ENCODE measurements at places on chromosomes 6 and 20.

GRCh38 chr20:14956026-14956425 lies 618.6 kb upstream of the FLRT3 start:
- DNase-seq: no peak

DNA sequence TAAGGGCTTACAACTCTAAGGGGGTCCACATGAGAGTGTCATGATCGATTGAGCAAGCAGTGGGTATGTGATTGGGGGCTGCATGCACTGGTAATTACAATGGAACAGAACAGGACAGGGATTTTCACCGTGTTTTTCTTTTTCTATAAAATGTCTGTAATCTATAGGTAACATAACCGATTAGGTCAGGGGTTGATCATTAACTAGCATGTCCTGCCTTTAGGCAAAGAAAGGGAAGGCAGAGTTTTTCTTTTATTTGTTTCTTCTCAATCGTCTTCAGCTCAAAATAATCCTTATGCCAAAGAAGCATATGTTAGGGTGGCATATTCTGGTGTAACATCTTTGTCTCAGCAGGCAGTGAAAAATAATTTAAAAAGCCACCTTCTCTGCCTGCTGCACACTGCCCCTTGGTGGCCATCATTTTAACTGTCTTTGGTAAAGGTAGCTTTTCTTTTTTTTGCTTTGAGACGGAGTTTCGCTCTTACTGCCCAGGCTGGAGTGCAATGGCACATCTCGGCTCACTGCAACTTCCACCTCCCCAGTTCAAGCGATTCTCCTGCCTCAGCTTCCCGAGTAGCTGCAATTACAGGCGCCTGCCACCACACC lies 9.7 kb upstream of the CEP43 start:
- no peak for DNase-seq

GRCh38 chr20:32435449-32436107 lies 77.4 kb downstream of the ASXL1 start:
- DNase-seq: no peak

DNA sequence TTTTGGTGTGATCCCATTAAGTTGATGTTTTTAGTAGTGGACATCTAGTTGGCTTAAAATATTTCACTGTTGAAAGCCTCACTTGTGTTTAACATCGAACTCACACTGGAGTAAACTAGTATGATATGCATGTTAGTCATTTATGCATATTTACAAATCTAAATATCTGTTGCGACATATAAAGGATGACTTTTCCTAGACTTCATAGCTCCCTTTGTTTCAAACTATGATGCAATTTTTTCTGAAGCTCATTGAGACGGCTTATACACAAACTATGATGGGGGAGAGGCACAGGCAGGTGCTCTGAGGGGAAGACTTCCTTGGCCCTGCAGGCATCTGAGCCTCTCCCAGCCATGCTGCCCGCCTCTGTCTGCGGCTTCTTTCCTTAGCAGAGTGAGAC lies 11.8 kb upstream of the FOXC1 start:
- DNase-seq: no peak

DNA sequence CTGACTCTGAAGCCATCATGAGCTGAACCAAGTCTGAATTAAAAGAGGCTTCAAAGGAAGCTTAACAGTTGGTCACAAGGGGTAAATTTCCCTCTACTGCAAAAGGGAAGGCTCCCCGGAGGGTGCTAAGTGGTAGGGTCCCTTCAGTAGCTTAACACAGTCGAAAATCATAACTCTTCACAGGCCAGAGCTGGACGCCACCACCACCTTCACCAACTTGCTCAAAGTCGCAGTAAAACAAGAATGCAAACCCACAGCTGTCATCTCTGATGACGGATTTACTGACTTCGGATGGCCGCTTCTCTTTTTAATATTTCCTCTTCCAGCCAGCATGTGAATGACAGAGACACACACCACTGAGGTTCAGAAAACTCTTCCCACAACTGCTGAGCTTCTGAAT lies 144.7 kb upstream of the FBXL4 start:
- no peak for DNase-seq

GRCh38 chr6:87837444-87837843 lies 135.4 kb upstream of the AKIRIN2 start:
- no peak for DNase-seq

GRCh38 chr6:81751388-81752083 lies 945 bp downstream of the TENT5A start:
- DNase-seq: peak; percentile 54

DNA sequence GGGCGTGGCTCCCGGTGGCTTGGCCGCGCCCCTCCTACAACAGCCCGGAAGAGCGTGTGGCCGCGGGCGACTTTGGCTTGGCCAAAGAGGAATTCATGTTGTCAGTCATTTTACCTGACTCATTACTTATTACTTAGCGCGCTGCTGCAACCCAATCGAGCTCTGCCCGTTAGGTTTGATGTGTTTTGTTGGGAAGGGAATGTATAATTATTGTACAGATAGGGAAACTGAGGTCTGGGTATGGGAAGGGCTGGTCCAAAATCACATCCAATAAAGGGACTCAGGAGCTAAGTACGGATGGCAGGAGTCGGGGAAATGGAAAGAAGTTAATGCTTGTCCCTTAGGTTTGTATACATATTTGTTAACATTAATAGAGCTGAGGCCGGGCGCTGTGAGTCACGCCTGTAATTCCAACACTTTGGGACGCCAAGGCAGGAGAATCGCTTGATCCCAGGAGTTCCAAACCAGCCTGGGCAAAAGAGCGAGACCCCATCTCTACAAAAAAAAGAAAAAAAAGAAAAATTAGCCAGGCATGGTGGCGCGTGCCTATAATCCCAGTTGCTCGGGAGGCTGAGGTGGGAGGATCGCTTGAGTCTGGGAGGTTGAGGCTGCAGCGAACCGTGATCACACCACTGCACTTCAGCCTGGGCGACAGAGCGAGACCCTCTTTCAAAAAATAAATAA lies 639 bp upstream of the ZNF335 start:
- DNase-seq: no peak

- DNase-seq: no peak
Measured at GRCh38 chr6:120556491-120556890, 777.8 kb downstream of the TBC1D32 start.

DNA sequence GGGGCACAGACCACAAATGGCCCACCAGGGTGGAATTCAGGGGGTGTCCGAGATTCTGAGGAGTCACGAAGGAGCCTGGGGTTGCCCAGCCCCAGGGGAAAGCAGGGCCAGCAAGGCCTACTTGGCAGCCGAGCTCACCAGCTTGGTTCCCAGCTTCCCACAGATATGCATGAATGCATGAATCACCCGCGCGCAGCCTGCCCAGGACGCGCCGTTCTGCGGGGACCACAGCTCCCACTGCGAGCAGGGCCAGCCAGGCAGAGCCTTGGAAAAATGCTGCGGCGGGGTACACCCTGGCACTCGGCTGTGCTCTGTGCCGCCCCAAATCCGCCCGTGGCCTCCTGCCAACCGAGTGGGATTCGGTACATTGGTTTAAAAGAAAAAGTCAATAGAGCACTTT lies 211.0 kb downstream of the NFATC2 start:
- no peak for DNase-seq

GRCh38 chr6:17705778-17706579 lies 746 bp downstream of the NUP153 start:
- DNase-seq: peak; percentile 82

DNA sequence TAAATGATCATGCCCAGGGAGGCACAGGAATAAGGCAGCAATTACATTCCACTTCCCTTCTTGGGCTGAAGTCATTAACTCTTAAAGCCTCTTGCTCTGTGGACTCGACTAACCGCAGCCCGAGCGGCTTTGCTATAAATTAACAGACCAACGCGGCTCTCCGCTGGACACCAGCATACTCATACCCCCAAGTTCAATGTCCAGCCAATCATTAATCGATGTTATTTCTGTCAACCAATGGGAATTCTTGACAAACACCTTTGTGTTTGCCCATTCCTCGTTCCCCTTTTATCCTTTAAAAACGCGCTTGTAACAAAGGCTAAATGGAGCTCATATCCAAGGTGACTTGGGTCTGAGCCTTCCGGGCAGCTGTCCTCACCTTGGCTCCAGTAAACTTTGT lies 183.1 kb upstream of the RALGAPA2 start:
- DNase-seq: no peak

DNA sequence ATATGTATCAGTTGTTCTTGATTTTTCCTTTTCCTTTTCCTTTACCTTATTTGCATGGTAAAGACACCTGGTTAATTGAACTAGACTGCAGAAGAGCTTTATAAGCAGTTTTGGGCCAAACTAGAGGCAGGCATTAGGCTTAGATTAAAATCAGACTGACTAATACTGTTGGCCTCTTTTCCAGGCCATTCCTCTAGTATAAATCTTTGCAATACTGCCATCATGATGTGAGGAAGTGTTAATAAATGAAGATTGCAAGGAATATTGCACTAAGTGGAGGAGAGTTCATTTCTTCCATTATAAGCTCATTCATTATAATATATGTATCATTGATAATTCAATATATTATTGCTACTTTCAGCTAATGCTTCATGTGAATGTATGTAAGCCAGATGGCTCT lies 163.8 kb downstream of the MMUT start:
- no peak for DNase-seq

DNA sequence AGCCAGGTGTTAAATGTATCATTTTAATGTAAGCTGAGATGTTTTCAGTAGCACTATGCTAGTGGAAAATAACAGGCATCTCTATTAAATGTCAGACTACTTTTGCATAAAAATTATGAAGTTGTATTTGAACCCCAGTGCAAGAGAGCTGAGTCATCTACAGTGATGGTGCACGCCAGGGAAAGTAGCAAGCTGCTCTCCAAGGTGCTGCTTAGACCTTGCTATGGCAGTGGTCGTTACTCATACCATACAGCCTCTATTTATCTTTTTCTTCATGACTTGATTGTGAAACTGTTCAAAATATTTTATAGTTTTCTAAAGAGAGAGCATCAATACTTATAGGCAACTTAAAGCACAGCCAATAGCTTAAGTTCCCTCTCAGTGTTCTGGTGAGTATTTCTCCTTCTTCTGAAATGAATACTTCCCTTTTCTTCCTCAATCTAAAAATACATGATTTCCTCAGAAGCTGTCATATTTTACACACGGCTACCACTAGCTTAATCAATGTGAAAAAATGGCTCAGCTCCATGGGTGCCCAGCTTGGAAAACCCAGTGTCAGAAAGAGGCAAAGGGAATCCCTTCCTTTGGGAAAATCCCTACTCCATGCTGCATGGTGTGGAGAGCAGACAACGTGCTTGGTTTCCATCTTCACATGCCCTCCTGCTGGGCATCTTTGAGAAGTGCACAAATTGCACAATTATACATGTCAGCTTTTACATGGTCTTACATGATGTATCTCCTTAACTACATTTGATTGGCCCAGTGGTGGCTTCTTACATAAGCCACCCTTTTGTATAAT lies 105.6 kb downstream of the ELOVL4 start:
- no peak for DNase-seq

- DNase-seq: no peak
Measured at GRCh38 chr6:40719671-40720374, 132.7 kb upstream of the LRFN2 start.

DNA sequence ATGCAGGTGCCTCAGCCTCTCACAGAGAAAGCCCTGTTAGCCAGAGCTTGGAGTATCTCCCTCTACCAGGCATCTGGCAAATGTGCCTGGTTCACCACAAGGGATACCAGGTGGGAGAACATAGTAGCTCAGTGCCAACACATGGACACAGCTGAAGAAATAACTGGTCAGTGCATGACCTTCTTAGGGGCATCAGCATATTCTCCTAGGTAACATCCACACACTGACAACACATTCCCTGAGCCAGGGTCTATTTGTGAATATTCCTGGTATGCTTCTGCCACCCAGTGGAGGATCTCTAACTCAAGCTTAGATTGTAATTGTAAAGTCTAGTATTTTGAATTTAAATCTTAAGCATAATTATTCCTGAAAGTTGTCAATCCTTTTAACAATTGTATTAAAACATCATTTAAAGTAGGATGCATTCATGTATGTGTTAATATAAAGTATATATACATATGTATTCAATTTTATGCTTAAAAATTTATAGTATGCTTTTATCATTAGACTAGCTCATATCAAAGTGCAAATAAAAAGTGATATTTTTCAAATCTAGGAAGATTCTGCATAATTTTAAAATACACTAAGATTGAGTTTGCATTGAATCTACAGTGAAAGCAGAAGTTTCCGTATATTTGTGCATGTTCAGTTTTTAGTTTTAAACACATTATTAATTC lies 45.3 kb upstream of the COL21A1 start:
- no peak for DNase-seq

- no peak for DNase-seq
Measured at GRCh38 chr20:39706184-39706663, 744.1 kb downstream of the DHX35 start.

- DNase-seq: no peak
Measured at GRCh38 chr6:84361372-84362192, 134.1 kb upstream of the CEP162 start.

DNA sequence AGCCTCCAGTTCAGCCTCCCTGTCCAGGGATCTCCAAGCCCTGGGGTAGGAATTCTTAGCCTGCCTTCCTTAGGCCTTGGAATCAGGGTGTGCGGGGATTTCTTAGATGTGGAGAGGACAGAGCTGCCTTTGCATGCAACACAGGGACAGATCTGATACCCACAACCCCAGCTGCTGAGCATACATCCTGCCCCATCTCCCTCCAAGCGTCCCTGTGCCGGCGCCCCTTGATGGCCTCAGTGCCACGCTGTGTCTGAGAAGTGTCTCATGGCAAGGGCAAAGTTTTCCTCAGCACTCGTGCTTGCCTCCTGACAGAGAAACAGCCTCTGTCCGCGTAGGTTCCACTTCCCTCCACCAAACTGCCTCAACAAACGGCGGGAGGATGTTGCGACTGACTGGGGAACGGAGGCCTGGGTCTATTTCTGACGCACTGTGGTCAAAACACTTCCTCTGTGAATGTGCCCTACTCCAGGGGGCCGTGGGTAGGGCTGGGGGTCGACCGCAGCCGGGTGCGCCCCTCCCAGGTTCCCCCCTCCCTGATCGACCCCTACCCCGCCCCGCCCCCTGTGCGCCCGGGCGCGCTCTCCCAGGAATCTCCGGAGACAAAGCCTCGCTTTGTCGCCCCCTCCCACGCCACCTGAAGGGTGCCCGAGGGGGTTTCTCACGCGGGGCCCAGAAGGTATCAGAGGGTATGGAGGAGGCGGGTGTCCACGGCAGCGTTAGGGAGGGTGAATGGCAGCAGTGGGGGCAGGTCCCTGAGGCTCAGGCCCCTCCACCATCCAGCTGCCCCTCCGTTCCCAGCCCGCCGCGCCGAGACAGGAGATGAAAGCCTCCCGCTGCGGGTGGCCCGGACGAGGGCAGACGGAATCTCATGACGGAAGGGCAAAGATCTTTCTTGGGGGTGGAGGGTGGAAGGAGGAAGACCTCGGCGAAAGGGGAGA lies 806 bp downstream of the MICAL1 start:
- peak; percentile 59 for DNase-seq

DNA sequence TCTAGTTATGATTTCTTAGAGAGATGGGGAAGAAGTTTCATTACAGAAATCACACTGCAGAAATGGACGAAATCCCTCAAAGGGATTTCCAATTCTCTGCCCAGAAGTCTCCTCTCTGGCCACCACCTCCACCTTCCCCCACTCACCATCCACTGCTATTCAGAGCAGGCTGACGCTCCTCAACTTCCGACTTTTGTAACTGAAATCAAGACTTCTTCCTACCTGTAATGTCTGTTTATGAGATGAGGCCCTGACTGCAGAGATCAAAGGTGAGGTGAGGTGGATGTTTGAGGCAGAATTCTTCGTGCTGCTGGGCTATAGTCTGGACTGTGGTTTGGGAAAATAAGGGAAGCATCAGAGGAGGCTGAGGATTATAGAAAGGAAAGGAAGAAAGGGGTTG lies 385.2 kb upstream of the ARID1B start:
- DNase-seq: no peak
